ENCODE measurements at places on chromosomes 7 and 10.
A peak's percentile ranks its signal among the peaks of the same experiment; 100 is the strongest.

- DNase-seq, result peak; percentile 48
These were observed 51.9 kb upstream of the FAM180A start for GRCh38 chr7:135800560-135800959.

DNA sequence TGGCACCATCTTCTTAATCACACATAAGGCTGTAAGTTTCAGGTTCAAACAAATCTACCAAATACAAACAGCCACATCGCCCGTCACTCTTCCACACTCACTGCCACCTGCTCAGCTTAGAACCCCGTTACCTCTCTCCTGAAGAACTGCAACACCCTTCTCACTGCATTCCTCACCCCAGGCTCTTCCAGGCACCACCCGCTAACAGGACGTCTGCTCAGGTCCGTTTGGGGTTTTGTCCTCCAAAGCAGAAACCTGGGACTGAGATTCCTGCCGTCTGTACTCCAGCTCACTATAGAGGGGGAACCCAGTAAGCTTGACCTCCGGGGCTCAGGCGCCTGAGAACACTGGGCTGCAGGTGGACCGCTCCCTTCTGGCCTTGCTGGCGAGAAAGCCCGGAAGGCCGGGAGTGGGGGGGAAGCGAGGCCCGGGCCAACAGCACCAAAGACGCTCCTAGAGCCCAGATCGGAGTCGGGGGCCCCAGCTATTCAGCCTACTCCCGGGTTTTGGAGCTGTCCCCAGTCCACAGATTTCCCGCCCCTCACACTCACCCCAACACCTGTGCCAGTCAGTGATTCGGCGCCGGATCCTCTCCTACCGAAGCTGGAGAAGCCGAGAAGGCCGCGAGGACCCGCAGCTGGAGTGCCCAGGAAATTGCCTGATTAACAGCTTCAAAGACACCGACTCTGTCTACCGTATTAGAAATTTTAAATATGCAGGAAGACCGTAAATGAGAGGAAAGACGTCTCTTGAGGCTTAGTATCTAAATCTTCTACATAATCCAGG, at the start of gene AP3M1:
AP3M1 (minus strand) TSS at position 625 of the 786 bp plus-strand sequence. CDS start 12,449 bp downstream, outside the sequence.
- DNase-seq, result peak; percentile 90

DNA sequence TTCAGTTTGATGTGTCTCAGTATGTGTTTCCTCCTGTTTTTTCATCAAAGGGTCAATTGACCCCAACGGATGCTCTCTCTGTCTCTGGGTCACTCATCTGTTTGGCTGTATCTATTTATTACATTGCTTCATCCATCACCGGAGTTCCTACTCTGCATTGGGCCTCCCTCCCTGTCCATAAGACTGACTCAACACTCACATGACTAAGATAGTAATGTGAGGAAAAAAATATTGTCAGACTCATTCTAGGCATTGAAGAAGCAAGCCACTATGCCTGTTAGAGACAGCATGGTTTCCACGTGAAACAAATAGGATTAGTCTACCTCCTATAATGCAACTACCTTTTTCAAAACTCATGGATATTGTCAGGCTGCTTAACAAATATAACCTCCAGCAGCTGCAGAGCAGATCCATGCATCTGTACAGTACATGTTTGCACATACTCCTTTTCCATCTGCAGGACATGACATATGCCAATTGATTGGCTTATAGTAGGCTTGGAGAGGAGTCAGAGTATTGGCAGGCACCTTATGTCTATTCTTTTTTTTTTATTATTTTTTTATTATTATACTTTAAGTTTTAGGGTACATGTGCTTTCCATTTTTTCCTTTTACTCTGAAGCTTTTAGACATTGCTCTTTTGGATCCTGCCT, 275.2 kb downstream of the LRRTM3 start:
- DNase-seq, result no peak

- DNase-seq, result peak; percentile 88
These were observed at the start of gene REPIN1 for GRCh38 chr7:150368096-150368883. Gene REPIN1, plus strand, starts transcription at chr7:150368822. Its CDS starts 890 bp downstream, at chr7:150369712.

DNA sequence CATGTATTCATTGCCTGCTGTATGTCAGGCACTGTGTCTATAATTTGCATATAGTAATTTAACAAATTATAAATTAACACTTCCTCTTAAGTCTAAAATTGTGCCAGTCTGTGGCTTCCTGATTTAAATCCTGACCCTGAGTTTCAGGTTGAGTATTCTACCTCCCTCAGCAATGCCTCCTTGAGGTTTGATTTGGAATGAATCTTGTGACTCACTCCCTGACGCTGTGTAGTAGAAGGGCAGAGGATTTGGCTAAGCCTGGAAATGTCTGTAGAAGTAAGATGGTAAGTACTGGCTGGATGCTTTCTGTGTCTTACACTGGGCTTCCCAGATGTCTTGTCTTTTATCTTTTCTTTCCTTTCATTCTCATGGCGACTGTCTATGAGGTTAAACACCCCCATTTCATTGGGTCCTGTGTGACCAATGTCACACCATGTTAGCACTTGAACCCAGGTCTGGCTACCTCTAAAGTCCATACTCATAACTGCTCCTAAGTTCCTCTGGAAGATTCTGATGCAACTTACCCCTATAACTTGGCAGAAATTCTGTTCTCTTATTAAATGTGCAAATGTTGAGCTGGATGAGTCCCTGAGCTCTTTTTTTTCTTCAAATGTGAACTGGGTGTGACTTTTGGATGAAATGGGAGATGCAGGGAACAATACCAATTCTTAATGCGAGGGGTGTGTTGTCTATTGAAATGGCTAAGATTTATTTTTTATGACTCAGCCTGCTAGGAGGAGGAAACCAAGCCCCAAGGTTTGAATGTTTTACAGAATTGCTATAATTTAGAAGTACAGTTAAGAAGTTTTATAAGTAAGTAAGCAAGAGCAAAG, 48.5 kb downstream of the PLCE1 start:
- DNase-seq, result peak; percentile 32

DNA sequence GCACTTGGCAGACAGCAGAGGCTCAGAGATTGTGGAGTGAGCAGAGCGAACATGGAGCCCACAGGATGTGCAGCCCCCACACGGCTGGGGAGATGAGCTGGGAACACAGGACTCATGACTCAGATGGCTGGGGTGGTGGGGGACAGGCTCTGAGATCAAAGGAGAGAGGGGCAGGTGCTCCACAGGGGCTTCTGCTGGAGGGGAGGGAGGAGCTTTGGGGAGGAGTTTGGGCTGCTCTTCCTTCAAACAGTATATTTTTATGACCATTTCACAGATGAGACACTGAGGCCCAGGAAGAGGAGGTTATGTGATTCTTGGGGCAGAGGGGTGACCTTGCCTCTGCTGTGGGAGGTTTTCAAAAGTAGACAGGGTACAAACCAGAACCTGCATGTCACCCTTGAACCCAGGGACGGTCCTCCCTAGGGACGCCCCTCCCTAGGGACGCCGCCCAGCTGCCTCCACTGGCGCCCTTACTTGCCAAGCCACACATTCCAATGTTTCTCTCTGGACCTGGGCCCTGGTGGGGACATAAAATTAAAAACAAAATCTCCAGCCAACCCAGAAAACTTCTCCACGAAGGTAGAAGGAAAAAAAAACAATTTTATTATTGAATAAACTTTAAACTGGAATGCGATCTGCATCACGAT, 981 bp upstream of the CRYGN start:
- DNase-seq, result no peak

DNA sequence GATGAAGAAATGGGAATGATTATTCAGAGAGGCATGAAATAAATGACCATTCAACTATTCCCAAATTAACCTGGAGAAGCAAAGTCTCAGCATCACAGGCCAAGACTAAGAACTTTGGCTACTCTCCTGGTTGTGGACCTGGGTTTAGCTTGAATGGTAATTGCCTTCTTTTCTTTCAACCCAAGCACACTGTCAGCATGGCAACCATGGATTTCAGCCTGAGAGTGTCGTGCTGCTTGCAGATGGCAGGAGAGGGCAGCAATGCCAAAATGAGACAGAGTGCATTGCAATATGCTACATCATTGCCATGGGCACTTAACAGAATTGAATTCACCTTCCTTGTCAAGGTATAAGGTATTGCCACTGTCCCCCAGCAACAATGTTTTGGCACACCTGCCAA, 767.2 kb downstream of the REEP3 start:
- DNase-seq, result no peak

- DNase-seq, result no peak
These were observed 116.1 kb downstream of the FANK1 start for GRCh38 chr10:126012485-126012884.

- DNase-seq, result peak; percentile 41
These were observed 851 bp upstream of the GOT1 start for GRCh38 chr10:99431190-99431760.

DNA sequence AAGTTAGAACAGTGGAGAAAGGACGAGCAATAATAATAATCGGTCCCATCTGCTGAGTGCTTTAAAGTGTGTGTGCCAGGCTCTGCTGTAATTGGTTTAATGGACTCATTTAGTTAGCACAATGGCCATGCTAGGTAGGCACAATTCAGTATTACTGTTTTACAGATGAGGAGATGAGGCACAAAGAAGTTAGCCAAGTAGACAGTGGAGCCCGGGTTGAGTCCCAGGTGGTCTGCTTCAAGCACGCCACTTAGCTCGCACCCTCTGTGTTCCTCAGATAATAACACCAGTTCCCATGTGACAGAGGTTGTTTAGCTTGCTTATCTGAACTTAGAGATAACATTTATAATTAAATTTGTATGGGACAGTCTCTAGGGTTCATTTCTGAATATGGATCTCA, 101.6 kb upstream of the GJD4 start:
- DNase-seq, result no peak

DNA sequence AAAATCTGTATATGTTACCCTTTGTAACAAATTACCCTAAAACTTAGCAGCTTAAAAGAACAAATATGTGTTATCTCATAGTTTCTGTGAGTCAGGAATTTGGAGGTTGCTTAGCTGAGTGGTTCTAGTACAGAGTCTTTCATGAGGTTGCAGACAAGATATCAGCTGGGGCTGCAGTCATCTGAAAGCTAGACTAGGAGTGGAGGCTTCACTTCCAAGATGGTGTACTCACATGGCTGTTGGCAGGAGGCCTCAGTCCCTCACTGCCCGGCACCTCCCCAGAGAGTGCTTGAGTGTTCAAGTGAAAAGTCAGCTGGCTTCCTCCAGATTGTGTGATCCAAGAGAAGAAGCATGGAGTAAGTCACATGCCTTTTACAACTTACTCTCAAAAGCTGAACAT, 16.9 kb upstream of the GGCT start:
- no peak for DNase-seq

DNA sequence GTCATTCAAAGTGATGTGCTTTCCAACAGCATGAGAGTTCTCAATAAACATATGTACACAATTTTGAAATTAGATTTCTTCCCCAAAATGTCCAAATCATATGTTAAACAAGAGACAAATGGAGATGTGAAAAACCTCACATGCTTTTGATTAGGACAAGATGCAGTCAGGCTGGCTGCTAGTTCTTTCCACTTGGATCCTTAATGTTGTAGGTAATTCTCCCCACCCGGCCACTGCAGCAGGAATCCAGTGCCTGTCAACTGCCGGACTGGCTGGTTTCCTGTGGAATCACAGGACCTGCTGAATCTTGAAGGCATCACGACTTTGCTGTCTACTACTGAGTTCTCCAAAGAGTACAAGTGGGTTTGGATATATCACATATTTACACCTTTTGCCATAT, 138.6 kb upstream of the AKR1E2 start:
- no peak for DNase-seq

GRCh38 chr7:77738382-77738781, 42.1 kb downstream of the RSBN1L start:
- no peak for DNase-seq

DNA sequence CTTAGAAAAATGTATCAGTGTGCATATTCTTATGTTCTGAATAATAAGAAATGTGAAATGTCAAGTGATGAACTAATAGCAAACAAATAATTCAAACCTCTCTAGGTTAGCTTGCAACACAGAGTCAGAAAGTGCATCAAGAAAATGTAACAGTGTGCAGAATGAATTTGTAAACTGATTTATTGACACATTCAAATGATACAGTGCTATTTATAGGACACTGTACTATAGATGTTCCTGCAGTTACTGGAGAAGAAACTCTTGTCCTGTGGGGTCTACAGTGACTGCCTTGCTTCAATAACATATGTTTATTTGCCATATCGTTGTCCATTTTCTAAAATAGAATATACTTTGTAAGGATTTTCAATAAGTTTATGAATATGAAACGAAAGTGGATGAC, 639.0 kb downstream of the CNTNAP2 start:
- DNase-seq, result no peak

DNA sequence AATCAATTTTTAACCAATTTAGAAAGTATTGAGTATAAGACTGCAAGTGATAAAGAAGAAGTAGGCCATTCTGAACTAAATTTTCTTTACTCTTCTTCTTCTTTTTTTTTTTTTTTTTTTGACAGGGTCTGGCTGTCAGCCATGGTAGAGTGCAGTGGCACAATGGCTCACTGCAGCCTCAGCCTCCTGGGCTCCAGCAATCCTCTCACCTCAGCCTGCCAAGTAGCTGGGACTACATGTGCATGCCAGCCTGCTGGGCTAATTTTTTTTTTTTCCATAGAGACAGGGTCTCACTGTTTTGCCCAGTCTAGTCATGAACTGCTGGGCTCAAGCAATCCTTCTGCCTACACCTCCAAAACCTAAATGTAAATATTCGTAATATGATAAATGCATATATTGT, 63.2 kb downstream of the DGKB start:
- DNase-seq, result no peak

- DNase-seq, result no peak
These were observed 87.9 kb upstream of the PDE1C start for GRCh38 chr7:32158076-32158475.

DNA sequence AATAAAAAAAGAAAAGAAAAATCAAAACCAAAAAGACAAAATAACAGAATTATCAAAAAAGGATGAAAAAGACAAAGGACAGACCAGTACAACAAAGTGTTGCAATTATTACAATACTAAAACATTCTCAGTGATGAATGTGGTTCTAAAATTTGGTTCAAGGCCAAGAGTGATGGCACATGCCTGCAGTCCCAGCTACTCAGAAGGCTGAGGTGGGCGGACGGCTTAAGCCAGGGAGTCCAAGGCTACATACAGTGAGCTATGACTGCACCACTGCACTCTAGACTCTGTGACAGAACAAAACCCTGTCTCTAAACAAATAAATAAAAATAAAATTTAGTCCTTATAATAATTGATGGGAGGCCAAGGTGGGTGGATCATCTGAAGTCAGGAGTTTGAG, 14.5 kb downstream of the BAZ1B start:
- DNase-seq, result no peak

DNA sequence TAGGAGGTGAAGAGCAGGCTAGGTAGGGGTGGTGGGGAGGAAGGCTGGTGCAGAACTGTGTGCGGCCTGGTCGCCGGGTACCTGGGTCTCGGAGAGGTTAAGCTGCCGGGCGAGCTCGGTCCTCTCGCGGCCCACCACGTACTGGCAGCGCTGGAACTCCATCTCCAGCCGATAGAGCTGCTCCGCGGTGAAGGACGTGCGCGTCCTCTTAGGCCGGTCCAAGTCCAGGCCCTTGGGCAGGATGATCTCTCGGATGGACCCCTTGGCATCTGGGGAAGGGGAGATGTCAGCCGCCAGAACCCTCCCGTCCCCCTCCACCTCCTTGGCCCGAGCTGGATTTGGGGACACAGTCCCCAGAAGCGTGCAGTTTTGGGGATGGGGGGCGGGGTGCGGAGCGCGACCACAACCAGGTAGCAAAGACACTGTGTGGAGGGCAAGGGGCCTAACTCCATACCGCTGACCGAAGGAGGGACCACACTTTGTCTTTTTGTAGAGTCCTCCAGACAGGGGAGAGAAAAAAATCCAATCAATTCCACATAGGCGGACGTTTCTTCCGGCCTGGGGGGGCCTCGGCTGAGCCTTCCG, 1.6 kb downstream of the VAX1 start:
- no peak for DNase-seq

- no peak for DNase-seq
These were observed 228.2 kb downstream of the AHR start for GRCh38 chr7:17526621-17527020.

- DNase-seq, result no peak
These were observed at the start of gene MAT1A for GRCh38 chr10:80289451-80290287. Gene MAT1A, minus strand, starts transcription at chr10:80289658. Its CDS starts 235 bp downstream, at chr10:80289423.
